ENCODE measurements at places on chromosomes 13 and 19. TPM values are rescaled to one million over a fixed set of nuclear protein-coding genes. Genes with fewer than 3 reads are reported as not detected.

KCNRG gene
- total RNA-seq = 2.1 TPM

SIGLEC14 gene
- 0.58 TPM for total RNA-seq

NOTCH3 gene
- total RNA-seq = 63.1 TPM

TMEM86B gene
- 1.1 TPM for total RNA-seq

USHBP1 gene
- 5.2 TPM for total RNA-seq

PAK4 gene
- total RNA-seq = 3.5 TPM

GRCh38 chr13:21176982-21177284 is 475 bp downstream of the MRPL57 start:
- no peak for DNase-seq

DNA sequence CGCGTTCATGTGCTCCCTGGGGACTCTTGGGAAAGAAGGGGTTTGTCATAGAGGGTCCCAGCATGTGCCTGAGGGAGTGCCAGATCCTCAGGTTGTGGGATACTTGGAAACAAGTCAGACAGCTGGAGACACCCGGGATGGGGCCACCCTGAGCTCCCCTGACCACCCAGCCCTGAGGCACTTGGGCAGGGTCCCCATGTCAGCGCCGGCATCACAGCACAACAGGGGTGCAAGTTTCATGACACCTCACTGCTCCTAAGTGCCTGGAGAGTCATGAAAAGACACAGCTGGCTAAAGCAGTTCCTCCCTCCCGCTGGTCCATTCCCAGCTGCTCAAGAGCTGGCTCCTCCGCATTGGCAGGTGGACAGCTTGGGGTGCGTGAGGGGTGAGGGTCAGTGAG is 102.7 kb downstream of the KDM4B start:
- no peak for DNase-seq

DNA sequence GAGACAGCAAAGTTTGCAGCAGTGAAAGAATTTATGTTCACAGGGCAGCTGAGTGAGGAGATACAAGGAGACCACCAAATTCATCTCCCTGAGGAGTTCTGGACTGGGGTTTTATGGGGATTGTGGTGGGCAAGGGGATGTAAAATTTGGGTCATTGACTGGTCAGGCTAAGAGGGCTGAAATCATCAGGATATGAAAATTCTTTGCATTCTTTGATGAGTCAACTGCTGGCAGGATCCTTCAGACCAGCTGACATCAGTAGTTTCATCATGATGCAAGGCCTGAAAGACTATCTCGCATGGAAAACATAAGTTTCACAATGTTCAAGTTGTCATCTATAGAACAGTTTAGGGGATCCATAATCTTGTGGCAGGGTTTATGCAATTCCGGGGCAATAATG is 869.5 kb upstream of the PCDH9 start:
- DNase-seq = peak; percentile 7

DNA sequence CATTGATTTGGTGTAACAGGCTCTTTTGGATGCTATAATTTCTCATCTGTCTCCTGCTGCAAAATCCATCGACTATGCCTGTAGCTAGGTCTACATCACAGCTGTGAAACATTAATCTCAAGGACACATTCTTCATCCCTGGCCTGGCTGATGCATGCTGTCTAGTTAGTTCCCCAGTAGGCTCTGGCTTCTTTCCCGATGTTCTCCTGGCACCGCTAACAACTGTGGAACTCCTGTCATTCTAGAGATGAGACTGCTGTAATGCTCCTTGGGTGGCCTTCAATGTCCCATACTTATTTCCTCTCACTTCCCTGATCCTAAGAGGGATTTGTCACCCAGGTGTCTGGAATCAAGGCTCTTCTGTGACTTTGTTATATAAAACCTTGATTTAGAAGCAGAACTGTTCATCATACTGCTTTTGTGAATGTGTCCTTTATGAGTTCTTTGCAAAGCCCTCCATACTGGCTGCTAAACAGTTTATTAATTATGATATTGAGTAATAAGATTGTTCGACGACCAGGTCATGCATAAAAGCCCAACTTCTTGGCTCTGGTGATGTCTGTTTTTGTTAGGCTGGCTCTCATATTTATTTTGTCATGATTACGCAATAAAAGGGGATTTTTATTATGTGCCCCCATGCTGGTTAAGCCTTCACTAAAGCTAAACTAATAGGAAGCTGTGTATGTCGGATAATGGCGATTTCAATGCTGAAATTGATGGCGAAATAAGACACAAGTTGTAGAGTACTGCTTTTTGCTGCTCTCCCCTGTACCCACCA is 227.5 kb downstream of the DCT start:
- DNase-seq = peak; percentile 82

GRCh38 chr19:19443902-19444680 is 38.6 kb downstream of the GATAD2A start:
- no peak for DNase-seq

DNA sequence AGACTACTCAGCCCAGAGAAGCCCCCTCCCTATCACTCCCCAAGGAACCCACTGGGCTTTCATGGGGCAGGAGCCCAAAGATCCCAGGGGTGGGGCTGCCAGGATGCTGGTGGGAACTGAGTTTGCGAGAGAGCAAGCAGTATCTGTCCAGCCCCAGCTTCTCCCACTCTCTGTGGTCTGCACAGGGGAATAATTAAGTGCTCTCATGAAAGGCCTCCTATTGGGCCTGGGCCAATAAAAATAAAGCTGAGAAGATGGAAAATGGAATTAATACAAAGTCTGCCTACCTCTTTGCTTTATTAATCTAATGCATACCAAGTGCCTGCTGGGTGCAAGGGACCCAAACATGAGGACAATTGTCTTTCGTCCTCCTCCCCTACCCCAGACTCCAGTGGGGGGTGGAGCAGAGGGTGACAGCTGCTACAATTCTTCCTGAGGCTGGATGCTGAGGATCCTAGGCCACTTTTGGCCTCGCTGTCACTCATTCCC is 5.4 kb downstream of the DDX39A start:
- DNase-seq = peak; percentile 54

GRCh38 chr19:49637821-49638738 is 1.9 kb downstream of the RRAS start:
- peak; percentile 81 for DNase-seq

DNA sequence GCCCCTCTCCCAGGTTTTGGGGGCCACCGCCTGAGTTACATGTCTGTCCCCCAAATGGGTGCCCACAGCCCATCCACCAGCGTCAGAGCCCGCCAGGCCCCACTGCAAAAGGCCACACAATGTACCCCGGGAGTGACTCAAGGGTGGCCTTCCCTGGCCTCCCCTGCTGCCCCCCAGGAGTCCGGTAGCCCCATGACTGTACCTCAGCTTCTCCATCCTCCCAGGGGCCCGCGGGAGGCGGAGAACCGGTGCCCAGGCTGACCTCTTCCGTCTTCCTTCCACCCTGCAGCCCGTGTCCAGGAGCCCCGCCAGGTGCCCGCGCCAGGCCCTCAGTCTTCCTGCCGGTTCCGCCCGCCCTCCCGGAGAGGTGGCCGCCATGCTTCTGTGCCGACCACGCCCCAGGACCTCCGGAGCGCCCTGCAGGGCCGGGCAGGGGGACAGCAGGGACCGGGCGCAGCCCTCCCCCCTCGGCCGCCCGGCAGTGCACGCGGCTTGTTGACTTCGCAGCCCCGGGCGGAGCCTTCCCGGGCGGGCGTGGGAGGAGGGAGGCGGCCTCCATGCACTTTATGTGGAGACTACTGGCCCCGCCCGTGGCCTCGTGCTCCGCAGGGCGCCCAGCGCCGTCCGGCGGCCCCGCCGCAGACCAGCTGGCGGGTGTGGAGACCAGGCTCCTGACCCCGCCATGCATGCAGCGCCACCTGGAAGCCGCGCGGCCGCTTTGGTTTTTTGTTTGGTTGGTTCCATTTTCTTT is 10.3 kb downstream of the CBARP start:
- DNase-seq = no peak

DNA sequence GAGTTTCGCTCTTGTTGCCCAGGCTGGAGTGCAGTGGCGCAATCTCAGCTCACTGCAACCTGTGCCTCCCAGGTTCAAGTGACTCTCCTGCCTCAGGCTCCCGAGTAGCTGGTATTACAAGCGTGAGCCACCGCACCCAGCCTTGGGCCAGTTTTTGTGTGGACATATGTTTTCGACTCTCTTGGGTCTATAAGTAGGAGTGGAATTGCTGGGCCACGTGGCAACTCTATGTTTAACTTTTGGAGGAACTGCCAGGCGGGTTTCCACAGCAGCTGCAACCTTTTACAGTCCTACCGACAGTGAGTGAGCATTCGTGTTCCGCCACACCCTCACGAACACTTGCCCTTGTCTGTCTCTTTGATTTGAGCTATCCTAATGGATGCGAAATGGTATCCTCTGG is 44.9 kb downstream of the BICRA start:
- DNase-seq = peak; percentile 51

- DNase-seq = no peak
Observed at GRCh38 chr19:55076321-55076720, 652 bp downstream of the EPS8L1 start.
